ENCODE measurements at places on chromosomes 7 and 10. TPM values are rescaled to one million over a fixed set of nuclear protein-coding genes. Genes with fewer than 3 reads are reported as not detected.
A peak's percentile ranks its signal among the peaks of the same experiment; 100 is the strongest.

DNA sequence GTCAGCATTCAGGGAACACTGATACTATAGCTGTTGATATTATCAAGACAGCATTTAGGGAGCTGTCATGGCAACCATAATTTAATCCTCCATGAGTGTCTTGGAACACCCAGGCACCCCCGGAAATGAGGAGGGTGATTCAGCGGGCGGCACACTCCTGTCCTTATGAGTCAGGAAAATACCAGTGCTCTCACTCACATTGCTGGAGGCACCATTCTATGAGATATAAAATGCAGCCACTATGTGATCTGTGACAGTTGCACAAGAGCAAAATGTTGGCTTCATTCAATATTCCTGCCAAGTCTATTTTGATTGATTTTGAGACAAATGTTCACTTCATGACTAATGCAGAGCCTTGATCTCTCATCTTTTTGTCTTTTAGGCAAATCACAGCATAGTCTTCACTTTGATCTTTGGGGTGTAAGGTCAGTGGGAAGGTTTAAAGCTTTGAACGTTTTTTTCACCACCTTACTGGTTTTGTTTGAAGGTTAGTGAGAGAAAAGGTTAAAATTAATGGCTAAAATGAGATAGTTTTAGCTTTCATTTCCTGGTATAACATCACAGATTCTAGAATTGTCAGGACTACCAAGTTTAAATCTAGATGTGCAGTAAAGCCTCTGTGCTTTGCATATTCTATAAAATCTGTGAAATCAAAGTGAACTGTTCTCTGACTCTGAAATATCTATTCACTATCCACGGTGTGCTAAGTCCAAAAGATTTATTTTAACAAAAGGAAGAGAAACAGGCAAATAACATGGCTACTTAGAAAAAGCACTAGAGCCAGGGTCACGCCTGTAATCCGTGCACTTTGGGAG, 12.4 kb upstream of the ARHGAP12 start:
- peak overlapping the region; percentile 88 for H3K27ac ChIP-seq

DNA sequence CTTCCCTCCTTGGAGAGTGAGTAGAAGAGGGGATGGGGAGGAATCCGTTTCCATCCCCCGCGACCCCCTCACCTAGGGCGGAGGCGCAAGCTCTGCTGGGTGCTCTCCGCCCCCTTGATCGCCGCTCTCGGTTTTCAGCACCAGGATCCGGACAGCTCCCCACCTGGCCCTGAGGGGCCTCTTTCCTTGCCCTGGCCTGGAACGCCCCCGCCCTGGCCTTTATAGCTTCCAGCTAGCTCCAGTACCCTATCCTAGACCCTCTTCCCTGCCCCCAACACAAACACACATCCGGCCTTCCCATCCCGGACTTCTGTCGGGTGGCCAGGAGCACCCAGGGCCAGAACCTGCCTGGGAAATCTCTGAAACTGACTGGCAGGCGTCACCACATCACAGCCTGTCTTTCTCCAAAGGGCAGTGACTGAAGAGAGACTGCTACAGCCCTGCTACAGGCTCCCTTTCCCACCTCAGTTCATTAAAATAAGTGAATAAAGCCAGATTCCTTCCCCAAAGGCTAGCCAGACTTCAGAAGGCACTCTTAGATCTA, 72.3 kb upstream of the LEP start:
- DNase-seq, result no peak
- peaks cover 28% of the 10 kb centered on the region for H3K4me1 ChIP-seq
- H3K36me3 ChIP-seq, result peaks cover 4% of the 10 kb centered on the region
- peak overlapping the region; percentile 51 for H3K4me3 ChIP-seq

- peaks cover 24% of the 10 kb centered on the region for H3K4me1 ChIP-seq
- peak; percentile 29 for DNase-seq
- H3K36me3 ChIP-seq, result no peaks in the 10 kb centered on the region
- H3K4me3 ChIP-seq, result no peak overlapping the region
- H3K27ac ChIP-seq, result no peak overlapping the region
Observed at GRCh38 chr7:117164620-117165019, 158.2 kb downstream of the WNT2 start.

DNA sequence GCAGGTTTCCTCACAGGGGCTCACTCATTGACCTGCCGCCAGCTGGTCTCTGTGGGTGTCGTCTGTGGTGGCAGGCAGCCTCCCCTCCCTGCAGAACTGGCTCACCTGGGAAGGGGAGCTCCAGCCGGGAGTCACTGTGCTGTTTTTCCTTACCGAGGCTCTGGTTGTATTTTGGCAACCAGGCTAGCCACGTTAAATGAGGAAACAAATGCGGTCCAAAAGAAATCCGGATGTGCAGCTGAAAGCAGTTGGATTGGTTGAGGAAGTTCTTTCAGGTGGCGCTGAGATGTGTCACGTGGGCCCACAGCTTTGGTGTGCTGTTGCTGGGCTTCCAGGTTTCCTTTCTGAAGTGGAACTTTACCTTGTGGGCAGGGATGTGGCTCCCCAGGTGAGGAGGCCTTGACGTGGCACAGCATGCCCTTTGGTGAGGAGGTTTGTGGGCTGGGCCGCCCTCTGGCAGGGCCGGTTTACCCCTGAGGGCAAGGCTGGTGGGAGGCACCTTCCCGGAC, 14.2 kb downstream of the MTURN start:
- no peak overlapping the region for H3K4me3 ChIP-seq
- H3K36me3 ChIP-seq, result no peaks in the 10 kb centered on the region
- H3K4me1 ChIP-seq, result peaks cover 4% of the 10 kb centered on the region

The SGMS1 gene
- 23.9 TPM for total RNA-seq

DNA sequence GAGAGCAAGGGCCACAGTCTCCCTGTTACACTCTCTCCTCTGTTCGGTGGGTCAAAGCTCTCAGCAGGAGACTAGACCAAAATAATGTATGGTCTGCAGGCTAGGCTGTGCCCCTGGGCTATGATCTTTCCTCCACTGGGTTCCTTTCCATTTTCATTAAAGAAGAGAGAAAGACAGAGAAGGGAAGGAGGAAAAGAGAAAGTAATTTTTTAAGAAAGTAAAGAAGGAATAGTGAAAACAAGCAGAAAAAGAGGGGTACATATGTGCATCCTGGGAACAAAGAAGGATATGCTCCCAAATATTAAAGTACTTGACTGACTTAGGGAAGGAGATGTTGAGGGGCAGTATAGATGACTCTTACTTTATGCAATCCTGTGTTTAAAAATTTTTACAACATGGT, 33.6 kb upstream of the PIK3AP1 start:
- no peaks in the 10 kb centered on the region for H3K36me3 ChIP-seq
- no peak for DNase-seq
- peaks cover 5% of the 10 kb centered on the region for H3K27me3 ChIP-seq
- H3K4me3 ChIP-seq, result no peak overlapping the region
- H3K27ac ChIP-seq, result no peak overlapping the region

DNA sequence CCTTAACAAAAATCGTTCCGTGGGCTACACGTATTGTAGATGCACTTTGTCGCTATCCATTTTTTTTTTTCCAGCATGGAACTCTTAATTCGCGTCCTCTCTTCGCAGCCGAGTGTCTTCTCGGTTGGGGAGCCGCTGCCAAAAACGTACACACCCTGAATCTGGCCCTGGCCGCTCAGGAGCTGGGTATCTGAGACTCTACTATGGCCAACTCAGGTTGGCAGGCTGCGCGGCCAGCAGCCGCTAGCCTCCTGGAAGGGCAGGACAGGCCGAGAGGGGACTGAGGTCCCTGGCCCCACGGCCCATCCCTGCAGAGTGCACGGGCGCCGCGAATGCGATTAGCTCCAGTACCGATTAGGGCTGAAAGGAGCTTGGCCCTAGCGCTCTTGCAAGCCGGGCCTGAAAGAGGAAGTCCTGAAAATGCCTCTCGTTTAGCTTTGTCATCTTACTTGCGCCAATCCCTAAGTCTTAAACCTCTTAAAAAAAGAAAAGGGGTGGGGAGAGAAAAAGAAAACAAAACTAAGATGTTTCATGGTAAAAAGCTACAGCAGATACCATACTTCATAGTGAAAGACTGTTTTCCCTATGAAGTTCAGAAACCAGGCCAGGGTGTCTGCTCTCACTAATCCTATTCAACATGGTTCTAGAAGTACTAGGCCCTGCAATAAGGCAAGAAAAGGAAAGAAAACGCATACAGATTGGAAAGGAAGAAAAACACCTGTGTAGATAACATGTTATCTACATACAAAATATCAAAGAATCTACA, 113.2 kb upstream of the RHEB start:
- H3K27ac ChIP-seq, result peak overlapping the region; percentile 62
- no peaks in the 10 kb centered on the region for H3K36me3 ChIP-seq
- H3K4me1 ChIP-seq, result peaks cover 36% of the 10 kb centered on the region
- DNase-seq, result no peak

The TBL2 gene
- 48.8 TPM for total RNA-seq

DNA sequence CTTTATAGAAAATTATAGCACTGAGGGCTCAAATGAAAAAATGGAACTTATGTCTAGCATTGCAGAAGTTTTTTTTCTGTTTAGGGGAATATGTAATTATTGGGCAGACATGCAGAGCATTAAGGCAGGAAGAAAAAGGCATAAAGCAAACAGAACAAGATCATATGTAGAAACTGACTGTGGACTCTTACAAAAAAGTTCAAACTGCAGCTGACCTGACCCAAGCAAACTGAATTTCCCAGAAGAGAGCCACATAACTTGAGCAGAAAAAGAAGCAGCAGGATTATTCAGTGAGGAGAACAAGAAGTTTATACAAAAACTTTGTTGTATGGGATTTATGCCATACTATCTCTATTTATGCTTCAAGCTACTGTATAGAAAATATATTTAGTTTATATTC, 250.9 kb downstream of the PHF14 start:
- no peaks in the 10 kb centered on the region for H3K4me1 ChIP-seq
- no peaks in the 10 kb centered on the region for H3K36me3 ChIP-seq
- no peaks in the 10 kb centered on the region for H3K27me3 ChIP-seq
- H3K27ac ChIP-seq, result no peak overlapping the region

The CCDC3 gene
- total RNA-seq, result not detected

DNA sequence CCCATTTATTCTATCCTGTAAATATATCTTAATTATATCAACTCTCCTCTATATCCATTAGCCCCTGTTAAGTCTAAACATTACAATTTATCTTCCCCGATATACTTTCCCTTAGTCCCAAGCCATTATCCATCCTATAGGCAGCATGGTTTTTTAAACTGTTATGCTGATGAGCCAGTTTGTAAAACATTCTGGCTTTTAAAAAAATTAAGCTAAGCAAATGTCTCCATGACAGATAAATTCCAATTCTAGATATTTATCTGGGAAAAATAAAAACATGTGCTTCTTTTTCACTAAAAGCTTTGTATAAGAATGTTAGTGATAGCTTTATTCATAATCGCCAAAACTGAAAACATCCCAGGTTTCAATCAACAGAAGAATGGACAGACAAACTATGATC, 183.2 kb upstream of the GNAI1 start:
- H3K36me3 ChIP-seq, result peaks cover 11% of the 10 kb centered on the region
- no peak overlapping the region for H3K27ac ChIP-seq
- H3K27me3 ChIP-seq, result no peaks in the 10 kb centered on the region
- peaks cover 18% of the 10 kb centered on the region for H3K4me1 ChIP-seq

The APBB1IP gene
- 31.1 TPM for total RNA-seq

DNA sequence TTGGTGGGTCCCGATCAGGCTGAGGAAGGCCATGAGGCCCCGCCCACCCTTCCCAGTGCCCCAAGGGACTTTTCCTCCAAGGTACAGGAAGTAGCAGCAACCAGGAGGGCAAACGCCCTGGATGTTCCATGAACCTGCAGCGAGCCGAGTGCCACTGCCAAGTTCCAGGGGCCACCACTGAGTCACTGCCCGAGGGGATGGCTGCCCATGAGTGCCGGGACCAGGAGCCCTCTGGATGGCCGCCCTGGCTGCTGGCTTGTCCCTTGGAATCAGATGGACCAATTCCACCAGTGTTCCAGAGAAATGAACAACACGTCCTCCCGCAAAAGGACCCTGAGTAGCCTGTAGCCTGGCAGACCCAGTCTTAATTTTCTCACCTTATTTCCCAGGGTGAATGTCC, 74.2 kb downstream of the ZRANB1 start:
- no peak overlapping the region for H3K27ac ChIP-seq
- peaks cover 6% of the 10 kb centered on the region for H3K27me3 ChIP-seq
- no peak overlapping the region for H3K4me3 ChIP-seq

- no peak within 1 kb of the TSS for H3K4me3 ChIP-seq
- H3K36me3 ChIP-seq, result peaks cover 10% of the 10 kb centered on the region
Observed at GRCh38 chr7:64045301-64046040, at the start of gene ZNF727. TSS of gene ZNF727 (plus strand) at chr7:64045434. CDS start at chr7:64045622, 188 bp downstream.

GRCh38 chr10:3926675-3927525, 141.9 kb upstream of the KLF6 start:
- H3K4me3 ChIP-seq, result no peak overlapping the region
- peaks cover 6% of the 10 kb centered on the region for H3K27me3 ChIP-seq
- no peak for DNase-seq
- no peak overlapping the region for H3K27ac ChIP-seq
- H3K36me3 ChIP-seq, result peaks cover 5% of the 10 kb centered on the region

- no peak overlapping the region for H3K27ac ChIP-seq
- H3K27me3 ChIP-seq, result no peaks in the 10 kb centered on the region
- H3K4me3 ChIP-seq, result no peak overlapping the region
- no peak for DNase-seq
Observed at GRCh38 chr10:17779784-17780183, 27.8 kb downstream of the TMEM236 start.

GRCh38 chr10:70348228-70348850, 34.1 kb downstream of the LRRC20 start:
- H3K36me3 ChIP-seq, result no peaks in the 10 kb centered on the region
- H3K27me3 ChIP-seq, result peaks cover 23% of the 10 kb centered on the region
- no peak for DNase-seq

DNA sequence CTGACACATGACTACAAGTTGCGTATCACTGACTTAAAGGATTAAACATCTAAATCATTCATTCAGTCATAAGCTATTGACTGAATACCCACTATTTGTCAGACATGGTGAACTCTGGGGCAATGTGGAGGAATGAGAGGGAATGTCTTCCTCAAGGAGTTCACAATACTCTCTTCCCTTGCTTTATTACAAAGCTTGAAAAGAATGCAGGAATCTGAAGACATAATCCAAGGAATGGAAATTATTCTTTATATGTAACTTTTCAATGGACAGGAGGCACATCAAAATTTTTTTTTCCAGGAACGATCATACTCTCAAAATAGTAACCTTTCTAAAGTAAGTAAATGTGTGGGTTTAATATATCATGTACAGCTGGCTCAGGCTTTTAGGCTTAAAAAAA, 111.9 kb downstream of the ATXN7L1 start:
- H3K4me3 ChIP-seq, result no peak overlapping the region
- H3K27me3 ChIP-seq, result no peaks in the 10 kb centered on the region
- H3K36me3 ChIP-seq, result no peaks in the 10 kb centered on the region
- H3K4me1 ChIP-seq, result peaks cover 58% of the 10 kb centered on the region
- no peak for DNase-seq

The STEAP2 gene
- 10.7 TPM for total RNA-seq

DNA sequence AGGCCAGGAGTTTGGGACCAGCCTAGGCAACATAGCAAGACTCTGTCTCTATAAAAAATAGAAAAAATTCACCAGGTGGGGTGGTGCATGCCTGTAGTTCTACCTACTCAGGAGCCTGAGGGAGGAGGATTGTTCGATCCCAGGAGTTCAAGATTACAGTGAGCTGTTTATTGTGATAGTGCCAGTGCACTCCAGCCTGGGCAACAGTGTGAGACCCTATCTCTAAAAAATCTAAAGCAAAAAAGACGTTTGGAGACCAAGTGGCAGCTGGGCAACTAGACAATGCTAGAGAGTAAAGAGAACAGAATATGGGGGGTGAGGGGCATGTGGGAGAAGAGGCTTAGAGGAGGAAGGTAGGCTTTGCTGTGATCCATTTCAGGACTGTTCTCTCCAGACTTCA, 1.4 kb downstream of the PDSS1 start:
- H3K27ac ChIP-seq, result peak overlapping the region; percentile 18
- H3K36me3 ChIP-seq, result peaks cover 18% of the 10 kb centered on the region
- H3K4me3 ChIP-seq, result peak overlapping the region; percentile 94
- H3K27me3 ChIP-seq, result no peaks in the 10 kb centered on the region
- DNase-seq, result no peak
